ENCODE measurements at places on chromosomes 1 and 21.

- DNase-seq = no peak
Measured at GRCh38 chr1:221711063-221711577, 30.8 kb downstream of the DUSP10 start.

- no peak for DNase-seq
Measured at GRCh38 chr1:219876798-219877209, 51.6 kb downstream of the SLC30A10 start.

DNA sequence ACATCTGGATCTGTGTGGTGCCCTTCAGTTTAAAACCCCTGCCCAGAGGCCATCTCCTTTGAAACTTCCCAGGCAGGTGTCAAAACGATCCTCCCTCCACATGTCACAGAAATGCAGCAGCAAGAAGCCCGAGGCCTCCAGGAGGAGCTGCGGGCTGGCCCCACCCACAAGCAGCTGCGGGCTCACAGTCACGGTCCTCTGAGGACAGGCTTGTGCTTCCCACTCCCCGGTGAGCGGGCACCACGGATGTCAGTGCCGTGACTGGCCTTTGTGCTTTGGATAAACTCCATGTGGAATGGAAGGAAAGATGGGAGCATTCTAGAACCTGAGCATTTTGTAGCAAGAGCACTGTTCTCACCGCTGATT, 65.8 kb downstream of the SIK1 start:
- DNase-seq = no peak

- no peak for DNase-seq
Measured at GRCh38 chr21:27173053-27173452, 206.2 kb upstream of the ADAMTS5 start.

GRCh38 chr1:173489149-173489600, 12.0 kb downstream of the PRDX6 start:
- DNase-seq = no peak

DNA sequence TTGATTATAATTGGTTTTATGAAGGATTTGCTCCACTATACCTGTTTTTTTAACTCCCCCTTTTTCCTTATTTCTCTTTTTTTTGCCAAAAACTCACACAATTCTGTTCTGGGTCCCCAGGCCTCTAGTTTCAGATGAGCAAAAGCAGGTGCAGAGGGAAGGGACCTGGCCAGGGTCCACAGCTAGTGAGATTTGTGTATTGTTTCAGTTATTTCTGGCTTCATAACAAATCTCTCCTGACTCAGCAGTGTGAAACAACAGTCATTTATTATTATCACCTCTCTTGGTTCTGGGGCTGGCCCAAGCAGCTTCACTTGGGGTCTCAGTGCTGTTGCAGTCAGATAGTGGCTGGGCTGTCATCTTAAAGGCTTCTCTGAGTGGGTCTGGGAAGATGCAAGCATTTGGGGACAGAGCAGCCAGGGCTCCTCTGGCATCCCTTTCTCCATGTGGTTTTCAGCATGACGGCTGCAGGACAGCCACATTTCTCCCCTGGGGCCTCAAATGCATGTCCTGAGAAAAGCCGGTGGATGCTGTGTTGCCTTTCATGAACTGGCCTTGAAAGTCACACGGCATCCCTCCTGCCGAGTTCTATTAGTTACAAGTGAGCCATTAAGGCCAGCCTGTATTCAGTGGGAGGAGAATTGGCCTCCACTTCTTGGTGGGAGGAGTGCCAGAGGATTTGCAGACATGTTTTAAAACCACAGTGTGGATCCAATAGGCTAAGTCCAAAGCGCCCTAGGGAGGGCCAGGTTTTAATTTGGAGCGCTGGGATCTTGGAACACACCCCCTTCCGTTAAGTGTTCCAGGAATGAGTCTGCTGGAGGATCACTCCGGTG, 137.1 kb downstream of the CAMTA1 start:
- no peak for DNase-seq

DNA sequence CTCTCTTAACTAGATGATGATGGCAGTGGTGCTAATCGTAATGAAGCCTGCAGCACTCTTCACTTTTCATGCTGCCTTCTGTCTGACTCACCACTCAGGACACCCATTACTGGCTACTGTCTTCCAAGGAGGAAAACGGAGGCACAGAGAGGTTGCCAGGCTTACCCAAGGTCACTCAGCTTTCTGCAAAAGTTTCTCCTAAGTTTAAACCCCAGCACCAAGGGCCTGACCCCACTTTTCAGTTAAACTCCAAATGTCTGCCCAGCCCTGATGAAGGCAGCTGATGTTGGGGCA, 78.1 kb upstream of the RUNX3 start:
- DNase-seq = no peak

GRCh38 chr1:40976952-40977690, 2.4 kb upstream of the CTPS1 start:
- no peak for DNase-seq

GRCh38 chr1:77333501-77333900, 51.7 kb downstream of the AK5 start:
- DNase-seq = no peak

- DNase-seq = no peak
Measured at GRCh38 chr1:242208021-242208420, 209.1 kb upstream of the MAP1LC3C start.

GRCh38 chr21:42414066-42414465, 10.4 kb downstream of the UBASH3A start:
- DNase-seq = no peak

DNA sequence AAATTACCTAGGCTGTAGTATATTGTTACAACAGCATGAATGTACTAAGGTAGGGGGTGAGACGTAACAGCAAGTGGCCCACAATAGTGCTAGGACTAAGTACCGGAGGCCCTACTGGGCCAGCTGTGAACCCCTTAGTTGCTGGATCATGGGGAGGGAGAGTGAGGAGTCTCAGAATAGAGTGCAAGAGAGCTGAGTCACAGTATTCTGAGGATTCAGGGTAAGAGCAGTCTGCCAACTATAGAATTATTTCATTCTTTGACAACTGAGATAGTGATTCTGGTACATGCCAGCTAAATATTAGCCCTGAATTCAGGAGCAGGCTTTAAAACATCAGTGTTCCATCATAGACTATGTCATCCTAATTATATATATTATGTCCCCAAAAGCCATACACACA, 218.7 kb downstream of the TM2D1 start:
- no peak for DNase-seq

GRCh38 chr1:147833231-147833860, 69.2 kb upstream of the GJA8 start:
- no peak for DNase-seq

DNA sequence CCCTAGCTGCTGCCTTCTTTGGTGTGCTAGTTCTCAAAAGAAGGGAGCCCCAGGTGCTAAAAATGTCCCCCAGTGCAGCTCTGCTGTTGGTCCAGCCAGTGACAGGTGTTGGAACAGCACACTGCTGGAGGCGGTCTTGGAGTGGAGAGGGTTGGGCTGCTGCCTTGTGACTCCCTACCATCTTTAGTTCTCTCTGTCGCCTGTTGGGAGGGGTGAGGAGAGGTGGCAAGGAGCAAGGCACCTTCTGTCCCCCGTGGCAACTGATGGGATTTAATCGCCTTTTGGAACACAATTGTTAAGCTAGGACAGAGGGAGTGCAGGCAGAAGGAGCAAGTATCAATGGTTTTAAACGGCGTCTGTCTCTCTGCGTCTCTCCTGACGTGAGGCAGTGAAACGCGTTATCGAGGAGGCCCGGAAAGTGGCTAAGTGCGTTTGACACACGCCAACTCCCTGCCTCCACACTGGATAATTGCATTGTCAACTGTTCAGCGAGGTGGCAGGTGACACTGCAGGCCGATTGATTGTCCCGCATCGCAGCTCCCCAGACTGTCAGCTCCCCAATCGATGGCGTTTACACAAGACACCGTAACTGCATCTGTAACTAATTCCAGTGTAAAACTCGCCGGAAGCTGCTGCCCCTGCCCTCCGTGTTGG, 34.0 kb downstream of the TMEM53 start:
- no peak for DNase-seq

- no peak for DNase-seq
Measured at GRCh38 chr1:43849670-43850069, 83.9 kb upstream of the ARTN start.

GRCh38 chr1:115184260-115184950, 95.1 kb upstream of the TSPAN2 start:
- no peak for DNase-seq

DNA sequence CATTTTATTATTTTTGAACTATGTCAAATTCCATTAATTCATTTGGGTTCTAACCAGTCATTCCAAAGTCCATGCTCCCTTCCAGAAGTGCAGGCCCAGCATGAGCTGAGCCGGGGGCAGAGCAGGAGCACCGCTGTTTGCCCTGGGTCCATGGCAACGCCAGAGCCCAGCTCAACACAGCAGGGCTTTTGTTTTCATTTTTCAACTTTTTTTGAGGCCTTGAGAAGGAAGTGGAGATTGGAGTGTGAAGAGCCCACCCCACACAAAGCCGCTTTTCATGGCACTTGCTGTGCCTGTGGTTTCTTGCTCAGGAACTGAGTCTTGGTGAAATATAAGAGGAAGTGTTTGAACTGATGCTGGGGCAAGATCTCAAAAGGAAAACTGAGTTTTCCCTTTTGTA, 13.2 kb upstream of the PRMT2 start:
- DNase-seq = no peak

DNA sequence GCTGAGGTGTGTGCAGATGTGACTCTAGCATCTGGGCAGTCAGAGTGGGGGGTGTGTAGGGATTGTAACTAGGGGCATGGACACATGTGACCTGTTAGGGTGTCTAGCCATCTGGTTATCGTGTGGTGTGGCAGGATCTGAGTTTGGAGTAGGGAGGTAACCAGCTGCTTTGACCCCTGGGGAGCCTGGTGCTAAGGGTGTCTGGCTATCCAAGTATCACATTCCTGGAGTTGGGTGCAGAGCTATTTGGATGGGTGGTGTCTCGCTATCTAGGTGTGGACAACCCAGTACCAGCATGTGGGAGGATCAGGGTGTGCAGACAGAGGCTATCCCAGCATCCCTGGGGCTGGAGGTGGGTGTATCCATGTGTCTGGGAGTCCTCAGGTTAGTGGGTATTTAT, 4.7 kb downstream of the PTPRU start:
- DNase-seq = no peak

GRCh38 chr21:27292229-27292628, 325.3 kb upstream of the ADAMTS5 start:
- no peak for DNase-seq

DNA sequence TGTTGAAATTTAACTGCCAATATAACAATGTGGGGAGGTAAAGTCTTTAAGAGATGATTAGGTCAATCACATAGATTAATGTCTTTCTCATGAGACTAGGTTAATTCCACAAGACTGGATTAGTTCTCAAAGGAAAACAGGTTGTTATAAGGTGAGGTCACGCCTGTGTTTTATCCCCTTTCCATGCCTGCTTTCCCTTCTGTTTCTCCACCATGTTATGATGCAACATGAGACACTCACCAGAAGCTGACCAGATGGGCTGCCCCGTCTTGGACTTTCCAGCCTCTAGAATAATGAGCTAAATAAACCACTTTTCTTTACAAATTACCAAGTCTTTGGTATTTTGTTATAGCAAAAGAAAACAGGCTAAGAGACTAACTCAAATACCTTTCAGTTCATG, 70.8 kb downstream of the DDAH1 start:
- DNase-seq = no peak

DNA sequence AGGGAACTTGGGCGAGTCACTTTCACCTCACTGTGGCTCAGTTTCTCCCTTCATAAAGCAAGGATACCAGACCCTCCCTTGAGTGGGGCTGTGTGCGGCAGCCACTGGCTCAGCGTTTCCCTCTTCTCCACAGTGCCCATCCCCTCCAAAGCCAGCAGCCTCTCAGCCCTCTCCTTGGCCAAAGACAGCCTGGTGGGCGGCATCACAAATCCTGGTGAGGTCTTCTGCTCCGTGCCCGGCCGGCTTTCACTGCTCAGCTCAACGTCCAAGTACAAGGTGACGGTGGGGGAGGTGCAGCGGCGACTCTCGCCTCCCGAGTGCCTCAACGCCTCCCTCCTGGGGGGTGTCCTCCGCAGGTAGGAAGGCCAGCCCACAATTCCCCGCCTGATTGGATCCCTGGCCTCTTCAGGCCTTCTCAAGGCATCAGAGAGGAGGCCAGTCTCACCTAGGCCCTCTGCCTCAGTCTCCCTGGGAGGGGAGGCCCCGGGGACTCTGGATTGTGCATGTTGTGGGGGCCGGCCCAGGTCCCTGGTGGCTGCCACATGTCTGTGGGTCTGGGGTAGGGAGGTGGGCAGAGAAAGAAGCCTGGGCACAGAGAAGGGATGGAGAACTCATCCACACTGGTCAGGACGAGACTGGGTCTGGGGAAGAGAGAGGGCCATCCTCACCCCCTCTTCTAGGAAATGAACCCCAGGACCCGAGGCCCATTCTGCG, 15.2 kb downstream of the TFAP2E start:
- DNase-seq = no peak

DNA sequence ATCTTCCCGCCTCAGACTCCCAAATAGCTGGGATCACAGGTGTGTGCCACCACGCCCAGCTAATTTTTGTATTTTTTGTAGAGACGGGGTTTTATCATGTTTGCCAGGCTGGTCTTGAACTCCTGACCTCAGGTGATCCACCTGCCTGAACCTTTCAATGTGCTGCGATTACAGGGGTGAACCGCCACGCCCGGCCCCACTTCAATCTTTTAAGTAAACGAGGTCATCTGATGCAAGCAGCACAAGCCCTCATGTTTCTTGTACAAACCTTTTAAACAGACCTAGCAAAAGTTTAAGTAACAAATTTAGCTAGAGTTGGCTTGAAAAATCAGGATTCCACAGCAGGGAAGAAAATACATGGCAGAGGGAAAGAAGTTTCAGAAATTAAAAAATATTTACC, 21.2 kb upstream of the USP1 start:
- no peak for DNase-seq

DNA sequence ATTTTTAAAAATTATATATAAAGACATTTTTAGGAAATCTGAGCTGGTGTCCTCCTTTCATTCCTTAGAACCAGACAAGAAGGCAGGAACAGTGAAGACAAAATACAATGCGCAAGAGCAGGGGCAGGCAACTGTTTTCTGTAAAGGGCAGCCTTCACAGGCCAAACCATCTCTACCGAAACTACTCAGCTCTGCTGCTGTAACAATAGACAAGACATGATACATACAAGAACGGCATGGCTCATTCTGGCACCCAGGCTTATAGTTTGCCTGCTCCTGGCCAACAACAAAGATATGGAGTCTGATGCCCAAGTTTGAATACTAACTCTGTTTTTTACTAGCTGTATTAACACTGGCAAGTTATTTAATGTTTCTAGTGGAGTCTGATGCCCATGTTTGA, 232.0 kb downstream of the SMYD3 start:
- DNase-seq = no peak

- DNase-seq = no peak
Measured at GRCh38 chr1:107689733-107690132, 275.2 kb downstream of the VAV3 start.
